ENCODE measurements at places on chromosomes 11 and 22.

GRCh38 chr11:123580557-123581275 lies 73.7 kb downstream of the SCN3B start:
- DNase-seq = peak; percentile 78

DNA sequence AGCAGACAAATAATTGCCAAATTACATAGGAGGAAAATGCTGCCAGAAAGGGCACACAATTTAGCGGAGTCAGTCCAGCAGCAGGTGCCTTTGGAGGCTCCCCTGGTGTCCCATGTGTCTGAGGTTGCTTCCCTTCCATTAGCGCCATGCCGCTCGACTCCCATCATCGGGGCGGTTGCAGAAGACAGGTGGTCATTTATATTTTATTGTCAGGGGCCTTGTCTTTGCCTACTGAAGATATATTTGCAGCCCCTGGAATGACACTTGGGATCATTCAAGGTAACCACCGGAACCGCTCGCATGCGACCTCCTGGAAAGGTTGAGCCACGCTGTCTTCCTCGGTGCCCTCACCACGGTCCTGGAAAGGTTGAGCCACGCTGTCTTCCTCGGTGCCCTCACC lies 298.3 kb downstream of the TBC1D22A start:
- DNase-seq = no peak

DNA sequence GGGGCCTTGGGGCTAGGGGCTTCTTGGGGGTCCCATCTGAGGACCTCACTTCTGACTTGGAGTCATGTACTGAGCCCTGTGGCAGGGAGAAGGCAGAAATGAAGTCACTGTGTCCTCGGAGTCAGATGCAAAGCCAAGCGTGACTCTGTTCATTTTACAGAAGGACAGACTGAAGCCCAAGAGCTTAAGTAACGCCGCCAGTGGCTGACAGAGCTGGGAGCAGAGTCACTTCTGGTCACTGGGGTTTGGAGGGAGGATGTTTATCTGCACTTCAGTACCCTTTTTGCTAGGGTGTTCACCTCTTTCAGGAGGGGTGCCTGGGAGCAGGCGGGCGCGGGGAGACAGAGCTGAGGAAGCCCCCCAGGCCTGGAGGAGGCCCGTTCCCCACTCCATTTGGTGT lies 10.7 kb downstream of the CD6 start:
- no peak for DNase-seq

- DNase-seq = peak; percentile 89
Measured at GRCh38 chr11:129861702-129862522, 33.5 kb downstream of the NFRKB start.

- peak; percentile 65 for DNase-seq
Measured at GRCh38 chr11:124746621-124747243, 5.3 kb downstream of the VSIG2 start.

DNA sequence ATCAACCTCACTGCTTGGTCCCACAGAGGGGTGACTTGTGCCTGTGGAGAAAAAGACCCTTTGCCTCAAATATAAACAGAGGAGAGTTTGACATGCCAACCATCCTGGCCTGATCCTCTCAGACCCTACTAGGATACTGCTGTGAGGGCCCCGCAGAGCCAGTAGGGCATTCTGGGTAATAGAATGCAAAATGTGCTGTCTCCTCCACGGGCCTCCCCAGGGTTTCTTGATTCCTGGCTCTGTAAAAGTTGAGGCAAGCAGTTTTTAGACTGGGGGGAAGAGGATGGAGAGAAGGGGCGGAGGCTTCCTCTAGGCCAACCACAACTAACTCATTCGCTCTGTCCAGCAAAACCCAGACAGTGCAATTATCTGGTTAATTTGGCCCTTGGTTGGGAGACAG lies 81.7 kb downstream of the SYN3 start:
- DNase-seq = no peak

Data from eye (tissue), 1 donor.